Adrenal gland (tissue), 19 donors: ENCODE measurements at places on chromosomes 5 and 9. TPM values are rescaled to one million over a fixed set of nuclear protein-coding genes. Genes with fewer than 3 reads are reported as not detected.

GRCh38 chr9:7366121-7366520 is 433.5 kb downstream of the DMAC1 start:
- no peak overlapping the region for H3K27ac ChIP-seq
- H3K4me3 ChIP-seq: no peak overlapping the region
- H3K36me3 ChIP-seq: no peaks in the 10 kb centered on the region
- DNase-seq: no peak
- H3K27me3 ChIP-seq: no peaks in the 10 kb centered on the region

- no peak overlapping the region for H3K27ac ChIP-seq
- H3K4me1 ChIP-seq: no peaks in the 10 kb centered on the region
- no peaks in the 10 kb centered on the region for H3K36me3 ChIP-seq
- DNase-seq: no peak
These were observed 116.3 kb downstream of the COL23A1 start for GRCh38 chr5:178473854-178474253.

DNA sequence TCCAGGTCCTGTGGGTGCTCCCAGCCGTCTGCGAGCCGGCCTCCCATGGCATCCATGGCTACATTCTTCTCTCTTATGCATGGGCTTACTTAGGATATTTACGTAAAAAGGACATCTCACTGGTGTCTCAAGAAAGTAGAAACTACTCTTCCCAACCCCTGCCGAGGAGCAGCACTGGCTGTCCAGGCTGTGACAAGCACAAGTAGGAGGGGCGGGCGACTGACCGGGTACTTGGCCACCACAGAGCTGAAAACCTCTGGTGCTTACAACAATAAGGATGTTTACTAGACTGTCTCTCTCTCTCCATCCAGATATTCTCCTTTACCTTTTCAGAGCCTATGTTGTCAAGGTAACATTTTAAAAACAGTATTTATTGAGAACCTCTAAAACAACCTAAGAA is 56.3 kb upstream of the TBC1D9B start:
- no peak overlapping the region for H3K4me3 ChIP-seq
- H3K27me3 ChIP-seq: no peaks in the 10 kb centered on the region
- no peak overlapping the region for H3K27ac ChIP-seq
- H3K36me3 ChIP-seq: peaks cover 9% of the 10 kb centered on the region

- H3K4me3 ChIP-seq: no peak overlapping the region
- no peak overlapping the region for H3K27ac ChIP-seq
- H3K4me1 ChIP-seq: no peaks in the 10 kb centered on the region
- no peaks in the 10 kb centered on the region for H3K27me3 ChIP-seq
- DNase-seq: no peak
These were observed 1857.8 kb upstream of the WWC1 start for GRCh38 chr5:166433679-166434078.

- H3K36me3 ChIP-seq: no peaks in the 10 kb centered on the region
- no peaks in the 10 kb centered on the region for H3K27me3 ChIP-seq
- no peak overlapping the region for H3K27ac ChIP-seq
- no peak overlapping the region for H3K4me3 ChIP-seq
These were observed 20.1 kb upstream of the TMEM245 start for GRCh38 chr9:109139851-109140250.

- no peaks in the 10 kb centered on the region for H3K4me1 ChIP-seq
- H3K4me3 ChIP-seq: no peak overlapping the region
These were observed 13.8 kb downstream of the ST8SIA4 start for GRCh38 chr5:100889165-100889743.

GRCh38 chr9:130843049-130843908 is 8.2 kb downstream of the ABL1 start:
- no peak overlapping the region for H3K4me3 ChIP-seq
- peaks cover 31% of the 10 kb centered on the region for H3K4me1 ChIP-seq
- no peaks in the 10 kb centered on the region for H3K36me3 ChIP-seq

- H3K4me1 ChIP-seq: no peaks in the 10 kb centered on the region
- peak overlapping the region; percentile 45 for H3K27ac ChIP-seq
- no peaks in the 10 kb centered on the region for H3K36me3 ChIP-seq
- DNase-seq: no peak
- no peak overlapping the region for H3K4me3 ChIP-seq
These were observed 169.6 kb downstream of the SLC24A2 start for GRCh38 chr9:19619221-19619620.

DNA sequence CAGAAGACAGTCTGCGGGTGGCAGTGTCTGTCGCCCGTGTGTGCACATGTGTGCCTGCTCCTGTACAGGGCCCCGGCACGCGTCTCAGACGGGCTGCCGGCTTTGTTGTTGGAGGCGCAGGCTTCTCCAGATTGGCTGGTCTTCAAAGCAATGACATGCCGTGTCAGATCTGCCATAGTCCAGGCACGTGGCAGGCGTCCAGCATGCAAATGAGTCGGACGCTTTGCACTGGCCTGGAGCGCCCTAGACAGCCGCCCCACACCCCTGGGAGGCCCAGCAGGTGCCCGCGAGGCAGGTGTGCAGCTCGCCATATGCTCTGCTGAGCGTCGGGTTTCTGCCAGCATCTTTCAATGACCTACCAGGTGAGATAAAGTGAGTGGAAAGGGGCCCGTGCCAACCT is 71.5 kb downstream of the GADD45G start:
- no peaks in the 10 kb centered on the region for H3K36me3 ChIP-seq
- no peak overlapping the region for H3K4me3 ChIP-seq
- H3K4me1 ChIP-seq: peaks cover 21% of the 10 kb centered on the region
- H3K27me3 ChIP-seq: no peaks in the 10 kb centered on the region
- DNase-seq: peak; percentile 75
- peak overlapping the region; percentile 87 for H3K27ac ChIP-seq

The WNT8A gene
- not detected for total RNA-seq

The MEF2C gene
- 73.7 TPM for total RNA-seq

The IFNA13 gene
- not detected for total RNA-seq

The LAMC3 gene
- 18.5 TPM for total RNA-seq

The TMEM232 gene
- 2.7 TPM for total RNA-seq

The ARHGAP26 gene
- total RNA-seq: 18.6 TPM
